ENCODE measurements at places on chromosomes 7 and 10.

- DNase-seq = no peak
Observed at GRCh38 chr7:44157116-44158080, 16.3 kb upstream of the MYL7 start.

DNA sequence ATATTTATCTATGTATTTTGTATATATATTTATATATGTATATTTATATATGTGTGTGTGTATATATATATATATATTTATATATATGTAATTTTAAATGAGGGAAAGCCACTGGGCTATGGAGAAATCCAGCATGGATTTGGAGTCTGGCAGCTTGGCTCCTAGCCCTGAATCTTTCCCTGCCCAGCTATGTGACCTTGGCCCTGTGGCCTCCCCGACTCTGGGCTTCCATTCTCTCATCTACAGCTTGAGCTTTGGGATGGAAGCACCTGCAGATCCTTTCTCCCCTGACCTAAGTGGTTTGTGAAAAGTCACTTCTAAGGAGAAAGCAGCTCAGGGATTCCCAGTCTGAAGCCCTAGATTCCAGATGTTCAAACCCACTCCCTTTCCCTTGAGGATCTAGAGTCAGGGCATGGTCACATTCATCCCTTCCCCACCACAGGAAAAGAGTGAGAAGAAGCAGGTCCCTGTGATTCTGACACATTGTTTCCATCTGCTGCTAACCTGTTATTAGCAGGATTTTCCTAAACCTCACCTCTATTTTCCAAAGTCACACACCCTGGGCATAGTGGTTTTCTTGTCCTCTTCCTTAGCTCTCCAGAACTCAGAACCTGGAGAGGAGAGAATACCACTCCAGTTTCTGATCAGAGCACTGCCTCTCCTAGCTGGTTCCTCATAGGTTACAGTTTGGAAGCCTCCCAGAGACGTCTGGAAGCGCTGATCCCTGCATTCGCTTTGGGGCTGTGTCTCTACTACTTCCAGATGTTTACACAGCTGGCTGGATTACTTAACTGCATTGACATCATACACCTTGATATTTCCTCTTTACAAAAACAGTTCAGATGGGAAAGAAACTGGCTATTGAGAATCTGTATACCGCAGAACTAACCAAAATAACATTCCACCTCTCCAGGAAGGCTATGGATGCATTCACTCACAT lies 327.5 kb upstream of the ZMIZ1 start:
- no peak for DNase-seq

DNA sequence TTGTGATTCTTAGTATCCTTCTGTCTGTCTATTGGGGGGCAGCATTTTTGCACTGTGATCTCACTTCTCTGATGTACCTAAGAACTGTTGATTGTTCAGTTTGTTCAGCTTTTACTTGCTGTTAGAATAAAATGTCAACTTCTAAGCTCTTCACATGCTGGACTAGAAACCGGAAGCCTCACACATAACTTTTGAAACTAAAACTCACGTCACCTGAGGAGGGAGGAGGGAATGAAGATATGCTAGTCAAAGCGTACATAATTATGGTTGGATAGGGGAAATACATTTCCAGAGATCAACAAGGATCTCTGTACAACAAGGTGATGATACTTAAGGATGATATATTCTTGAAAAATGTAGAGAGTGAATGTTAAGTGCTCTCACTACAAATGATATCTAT lies 609.7 kb downstream of the INHBA start:
- DNase-seq = no peak

GRCh38 chr10:30818010-30818660 lies 188.6 kb upstream of the LYZL2 start:
- DNase-seq = no peak

DNA sequence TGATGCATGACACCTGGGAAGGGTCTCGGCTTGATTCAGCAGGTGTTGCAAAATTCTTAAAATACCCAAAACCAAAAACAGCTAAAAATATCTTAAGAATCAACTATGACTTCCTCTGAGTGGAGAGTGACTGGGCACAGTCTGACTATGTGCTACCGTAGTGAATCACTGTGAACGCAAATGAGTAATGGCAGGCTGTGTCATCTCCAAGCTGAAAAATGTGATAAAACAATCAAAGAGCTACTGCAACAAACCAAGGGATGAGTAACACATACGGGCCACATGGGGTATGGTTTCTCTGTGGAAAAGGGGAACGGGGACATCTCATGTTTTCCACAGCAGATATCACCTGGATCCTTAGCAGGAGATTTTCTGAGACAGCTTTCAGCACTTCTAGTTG lies 127.5 kb downstream of the ABCA13 start:
- DNase-seq = no peak

DNA sequence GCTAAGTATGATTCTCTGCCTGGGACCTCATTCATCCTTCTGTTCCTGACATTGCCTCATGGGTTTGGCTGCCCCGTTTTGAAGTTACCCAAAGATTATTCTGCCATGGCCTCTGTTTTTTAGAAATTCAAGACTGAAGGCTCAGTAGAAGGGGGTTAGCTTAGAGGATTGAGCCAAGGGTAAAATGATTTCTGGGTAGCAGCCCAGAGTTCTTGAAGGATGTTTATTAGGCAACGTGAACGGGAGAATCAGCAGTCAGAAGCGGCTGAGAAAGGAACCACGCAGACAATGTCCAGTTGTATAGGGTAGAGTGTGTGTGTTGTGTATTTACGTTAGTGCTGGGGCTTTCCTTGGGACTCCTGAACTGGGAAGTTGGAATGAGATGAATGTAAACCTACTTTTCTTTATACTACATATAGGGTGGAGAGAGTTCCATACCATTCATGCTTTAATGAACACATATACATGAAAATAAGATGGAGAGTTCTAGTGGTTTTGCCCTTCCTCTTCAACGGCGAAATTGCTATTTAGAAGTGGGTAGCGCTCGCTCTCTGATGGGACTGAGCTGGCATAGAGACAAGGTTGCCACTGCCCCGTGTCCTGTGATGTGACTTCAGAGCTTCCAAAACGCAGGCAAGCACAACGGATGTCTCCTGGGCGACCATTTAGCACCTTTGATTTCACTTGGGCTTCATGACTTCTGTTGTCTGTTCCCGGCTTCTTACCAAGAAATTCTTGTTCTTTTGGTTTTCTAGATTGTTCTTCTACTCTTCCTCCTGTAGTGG lies 35.0 kb upstream of the IL15RA start:
- DNase-seq = no peak

DNA sequence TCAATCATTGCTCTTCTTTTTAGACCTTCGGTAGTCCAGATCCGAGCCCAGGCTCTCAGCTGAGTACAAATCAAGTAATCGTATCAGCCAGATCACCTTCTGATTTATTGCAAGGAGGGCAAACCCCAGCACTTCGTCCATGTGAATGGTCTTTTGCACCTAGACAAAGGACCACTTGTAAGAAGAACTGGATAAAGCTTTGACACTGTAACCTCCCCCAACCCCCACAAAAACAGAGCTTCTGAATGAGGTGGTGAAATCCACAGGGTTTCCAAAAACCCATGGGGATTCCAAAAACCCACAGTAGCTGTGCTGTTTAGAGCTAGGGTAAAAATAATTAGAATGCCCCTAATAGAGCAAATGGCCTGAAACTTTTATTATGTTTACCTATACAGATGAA lies 148.8 kb upstream of the ODAD2 start:
- no peak for DNase-seq

GRCh38 chr7:50472427-50472826 lies 22.3 kb upstream of the FIGNL1 start:
- DNase-seq = no peak

- DNase-seq = no peak
Observed at GRCh38 chr10:22693860-22694259, 20.5 kb downstream of the PIP4K2A start.

- DNase-seq = no peak
Observed at GRCh38 chr10:102661658-102662028, 17.4 kb downstream of the TRIM8 start.

- no peak for DNase-seq
Observed at GRCh38 chr10:30057421-30057841, 2.0 kb downstream of the JCAD start.

- DNase-seq = no peak
Observed at GRCh38 chr7:42235741-42236161, 1.3 kb downstream of the GLI3 start.

DNA sequence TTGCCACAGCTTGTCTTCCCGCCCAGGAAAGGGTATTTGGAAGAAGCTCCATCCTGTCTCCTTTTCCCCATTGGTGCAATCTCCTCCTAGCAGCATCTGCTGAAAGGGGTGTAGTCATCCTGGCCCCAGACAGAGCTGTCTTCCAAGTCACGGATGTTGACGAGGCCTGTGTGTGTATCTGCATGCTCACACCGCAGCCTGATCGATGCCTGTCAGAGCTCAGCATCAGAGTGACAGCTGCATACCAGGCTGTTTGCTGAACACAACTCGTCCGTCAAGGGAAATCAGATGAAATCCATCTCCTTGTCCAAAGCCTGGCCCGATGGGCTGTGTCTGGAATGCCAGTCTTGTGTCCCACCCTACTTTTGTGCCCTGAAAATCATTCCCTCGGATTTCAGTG lies 21.2 kb upstream of the LRRC4 start:
- DNase-seq = no peak

- no peak for DNase-seq
Observed at GRCh38 chr7:14252458-14252857, 263.0 kb upstream of the ETV1 start.

Data from esophagus squamous epithelium (tissue), 5 donors.